ENCODE measurements at places on chromosomes 3 and 15.

- DNase-seq: no peak
Observed at GRCh38 chr3:16604887-16605602, at the start of gene DAZL. Gene DAZL (minus strand): TSS chr3:16605423. CDS start chr3:16605205, 218 bp downstream.

DNA sequence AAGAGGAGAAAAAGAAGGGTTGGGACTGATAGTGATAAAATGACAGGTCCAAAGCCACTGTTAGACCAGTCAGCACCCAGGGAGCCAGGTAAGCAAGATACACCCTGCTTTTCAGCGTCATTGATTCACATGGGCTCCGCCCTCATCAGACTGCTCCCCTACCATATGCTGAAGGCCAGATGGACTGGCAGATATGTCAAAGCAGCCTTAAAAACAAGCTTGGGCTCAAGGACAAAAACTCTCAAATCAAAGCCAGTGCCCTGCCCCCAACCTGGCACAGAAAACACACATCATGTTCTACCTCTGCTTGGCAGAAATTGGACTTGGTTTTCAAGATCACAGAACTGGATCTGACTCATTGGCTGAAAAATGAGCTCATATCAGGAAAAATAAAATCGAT is 33.4 kb downstream of the SH3BP5 start:
- no peak for DNase-seq

DNA sequence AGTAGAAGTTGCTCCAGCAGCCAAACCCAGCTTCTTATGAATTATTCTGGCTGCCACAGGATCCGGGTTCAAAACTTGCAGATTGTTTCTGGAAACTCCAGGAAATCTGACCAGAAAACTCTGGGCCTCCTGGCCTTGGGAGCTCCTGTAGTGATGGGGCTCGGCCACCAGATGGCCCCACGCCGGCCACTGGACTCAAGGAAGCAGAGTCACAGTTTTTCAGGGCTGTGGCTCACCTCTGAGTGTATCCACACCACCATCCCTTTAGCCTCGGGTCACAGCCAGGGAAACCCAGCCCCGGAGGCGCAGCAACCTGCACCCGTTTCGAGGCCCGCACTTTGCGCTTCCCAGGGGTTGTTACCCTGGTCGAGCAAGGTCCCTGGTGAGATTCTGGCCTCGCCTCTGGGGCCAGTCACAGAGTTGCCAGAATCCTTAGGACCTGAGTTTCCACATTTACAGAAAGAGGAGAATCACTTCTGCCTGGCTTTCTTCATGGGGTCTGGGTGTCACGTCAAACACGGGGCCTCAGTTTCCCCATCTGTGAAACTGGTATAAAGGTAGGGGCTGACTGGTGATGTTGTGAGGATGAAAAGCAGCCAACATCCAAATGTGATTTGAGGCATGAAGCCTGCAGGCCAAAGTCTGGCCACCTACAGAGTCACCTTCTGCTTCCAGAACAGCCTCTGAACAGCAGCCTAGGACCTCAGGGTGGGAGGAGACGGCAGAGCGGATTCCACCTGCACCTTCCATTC is 53.5 kb upstream of the LCTL start:
- DNase-seq: peak; percentile 83

DNA sequence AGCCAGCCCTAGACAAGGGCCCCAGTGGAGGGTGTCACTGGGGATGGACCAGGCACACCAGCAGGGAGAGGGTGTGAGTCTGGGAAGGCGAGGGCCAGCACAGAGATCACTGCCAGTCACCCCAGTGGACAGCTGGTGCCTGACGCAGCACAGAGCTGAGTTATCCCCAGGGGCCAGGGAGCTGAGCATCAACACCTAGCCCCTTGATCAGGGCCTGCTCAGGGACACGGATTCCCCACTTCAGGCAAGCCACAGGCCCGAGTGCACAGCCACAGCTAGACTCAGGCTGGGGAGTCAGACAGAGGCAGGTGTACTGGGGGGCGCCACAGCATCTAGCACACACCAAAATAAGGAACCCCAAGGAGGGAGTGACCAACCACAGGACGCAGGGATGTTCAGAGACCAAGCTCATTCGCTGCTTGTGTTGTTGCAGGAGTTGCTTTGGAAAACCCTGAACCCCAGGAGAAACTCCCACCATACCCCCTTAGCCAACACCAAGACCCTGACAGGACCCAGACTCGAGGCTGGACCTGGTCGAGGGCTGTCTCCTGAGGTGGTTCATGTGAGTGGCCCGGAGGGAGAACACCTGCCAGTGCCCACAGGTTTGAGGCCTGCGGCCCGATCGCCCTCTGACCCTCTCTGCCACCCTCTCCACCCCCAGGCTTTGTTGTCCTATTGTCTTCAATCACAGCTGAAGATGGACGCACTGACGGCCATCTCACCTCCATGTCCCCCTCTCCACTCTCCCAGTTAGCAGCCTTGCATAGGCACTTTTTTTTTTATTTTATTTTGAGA is 146.8 kb downstream of the TPRA1 start:
- no peak for DNase-seq

DNA sequence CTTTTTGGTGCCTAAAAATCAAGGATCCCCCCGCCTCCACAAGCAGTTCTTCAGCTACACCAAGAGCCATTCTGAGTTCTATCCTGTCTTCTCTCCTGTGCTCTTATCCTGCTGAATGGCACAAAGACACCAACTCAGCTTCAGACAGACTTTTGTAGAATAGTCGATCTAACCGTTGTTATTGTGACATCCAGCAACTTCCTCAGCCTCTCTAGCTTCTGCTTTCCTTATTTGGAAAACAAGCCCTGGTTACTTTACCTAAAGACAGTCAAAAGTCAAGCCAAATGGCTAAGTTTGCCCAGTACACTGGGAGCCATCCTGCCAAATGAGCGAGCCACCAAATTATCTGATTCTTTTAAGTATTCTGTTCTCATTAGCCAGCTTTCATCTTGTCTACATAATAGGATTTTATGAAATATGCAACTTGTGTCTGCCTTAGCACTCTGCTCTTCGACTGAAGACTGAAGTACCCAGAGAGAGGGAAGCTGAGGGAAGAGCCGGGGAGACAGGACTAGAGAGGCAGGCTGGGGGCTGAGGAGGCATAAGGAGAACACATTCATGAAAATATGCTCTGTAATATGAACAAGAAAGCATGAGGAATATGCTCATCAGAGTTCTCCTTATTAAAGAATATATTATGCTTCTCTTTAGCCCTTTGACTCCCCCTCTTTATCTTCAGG is 35.1 kb downstream of the LYZL4 start:
- no peak for DNase-seq

GRCh38 chr3:65112751-65113300 is 425.0 kb upstream of the ADAMTS9 start:
- DNase-seq: no peak

DNA sequence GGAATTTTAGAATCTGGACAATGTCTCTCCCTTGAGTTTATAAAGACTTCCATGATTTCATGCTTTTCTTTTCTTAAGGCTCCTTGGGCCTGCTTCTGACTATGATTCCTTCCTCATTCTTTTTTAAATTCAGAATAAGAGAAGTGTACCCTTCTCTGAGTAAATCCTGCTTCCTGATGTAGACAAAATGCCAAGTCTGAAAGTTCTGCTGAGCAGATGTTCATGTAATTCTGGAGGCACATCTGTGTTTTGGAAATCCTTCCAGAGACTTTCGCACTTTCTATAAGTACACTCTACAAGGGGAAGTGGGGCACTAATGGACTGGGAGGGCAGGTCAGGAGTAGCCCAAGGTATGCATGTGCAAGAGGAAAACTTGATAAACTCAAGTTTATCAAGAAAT is 24.8 kb downstream of the TPM1 start:
- peak; percentile 27 for DNase-seq

- DNase-seq: no peak
Observed at GRCh38 chr3:186964071-186964470, 33.7 kb downstream of the ST6GAL1 start.

DNA sequence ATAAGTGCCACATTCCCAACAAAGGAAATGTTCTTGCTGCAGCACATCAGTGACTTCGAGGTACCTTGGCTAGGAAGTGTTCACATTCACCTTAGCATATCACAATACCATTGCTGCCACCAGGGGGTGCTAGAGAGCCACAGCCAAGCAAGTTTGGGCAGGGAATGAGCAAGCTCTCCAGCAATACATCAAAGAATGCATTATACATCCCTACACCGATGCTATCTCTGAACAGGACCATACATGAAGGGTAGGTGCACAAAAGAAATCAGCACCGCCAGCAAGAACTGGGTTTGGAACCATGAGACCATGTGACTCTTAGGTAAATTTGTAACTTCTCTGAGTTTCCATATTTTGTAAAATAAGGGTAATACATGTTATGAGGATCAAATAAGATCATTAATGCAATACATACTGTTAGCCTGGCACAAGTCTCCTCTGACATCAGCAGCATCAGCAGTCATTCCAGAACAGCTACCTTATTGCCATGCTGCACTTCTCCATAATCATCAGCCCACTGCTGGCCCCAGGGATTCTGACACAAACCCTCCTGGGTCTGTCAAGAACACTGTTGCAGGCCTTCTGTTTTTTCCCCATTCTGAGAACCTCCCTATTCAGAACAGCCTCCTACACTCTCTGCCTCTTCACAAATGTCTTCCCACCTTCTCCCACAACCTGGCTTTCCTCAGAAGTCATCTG is 37.5 kb downstream of the RYK start:
- DNase-seq: peak; percentile 76

- DNase-seq: peak; percentile 75
Observed at GRCh38 chr3:185332026-185332735, 30.8 kb upstream of the MAP3K13 start.

GRCh38 chr3:30607032-30607833 is 832 bp downstream of the TGFBR2 start:
- DNase-seq: peak; percentile 82

DNA sequence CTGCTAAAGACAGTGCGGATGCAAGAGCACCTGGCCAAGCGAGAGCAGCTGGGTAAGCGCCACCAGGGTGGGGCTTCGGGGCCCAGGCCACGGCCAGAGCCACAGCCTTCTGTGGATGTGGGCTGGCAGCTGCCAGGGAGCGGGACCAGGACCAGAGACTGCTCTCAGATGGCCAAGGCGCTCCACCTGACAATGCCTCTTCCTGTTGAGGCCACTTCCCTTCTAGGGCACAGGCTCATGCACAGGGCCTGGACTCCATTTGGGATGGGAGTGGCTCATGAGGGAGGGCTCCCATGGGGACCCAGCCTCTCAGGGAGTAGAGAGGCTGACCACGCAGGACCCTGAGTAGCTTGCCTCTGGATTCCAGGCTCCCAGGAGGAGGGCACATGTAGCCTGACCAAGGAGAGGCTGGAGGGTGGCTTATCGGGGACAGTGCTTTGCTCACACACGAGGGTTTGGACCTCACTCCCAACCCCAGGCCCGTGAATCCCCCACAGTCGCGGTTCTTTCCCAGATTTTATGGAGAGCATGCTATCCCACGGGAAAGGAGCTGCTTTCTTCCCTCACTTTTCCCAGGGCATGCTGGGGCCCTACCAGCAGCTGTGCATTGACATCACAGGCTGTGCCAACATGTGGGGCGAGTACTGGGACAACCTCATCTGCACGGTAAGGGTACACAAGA is 25.1 kb downstream of the ACAA1 start:
- DNase-seq: no peak

DNA sequence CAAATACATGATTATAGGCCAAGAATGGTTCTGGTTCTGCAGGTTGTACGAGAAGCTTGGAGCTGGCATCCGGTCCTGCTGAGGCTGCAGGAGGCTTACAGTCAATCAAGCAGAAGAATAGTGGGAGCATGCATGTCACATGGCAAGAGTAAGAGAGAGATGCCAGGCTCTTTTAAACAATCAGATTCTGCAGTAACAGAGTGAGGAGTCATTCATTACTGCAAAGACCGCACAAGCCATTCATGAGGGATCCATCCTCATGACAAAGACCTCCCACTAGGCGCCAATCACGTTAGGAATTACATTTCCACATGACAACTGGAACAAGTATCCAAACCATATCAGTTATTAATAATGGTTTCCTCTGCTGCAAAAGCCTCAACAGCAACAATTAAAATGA is 536.8 kb downstream of the CADM2 start:
- DNase-seq: no peak

DNA sequence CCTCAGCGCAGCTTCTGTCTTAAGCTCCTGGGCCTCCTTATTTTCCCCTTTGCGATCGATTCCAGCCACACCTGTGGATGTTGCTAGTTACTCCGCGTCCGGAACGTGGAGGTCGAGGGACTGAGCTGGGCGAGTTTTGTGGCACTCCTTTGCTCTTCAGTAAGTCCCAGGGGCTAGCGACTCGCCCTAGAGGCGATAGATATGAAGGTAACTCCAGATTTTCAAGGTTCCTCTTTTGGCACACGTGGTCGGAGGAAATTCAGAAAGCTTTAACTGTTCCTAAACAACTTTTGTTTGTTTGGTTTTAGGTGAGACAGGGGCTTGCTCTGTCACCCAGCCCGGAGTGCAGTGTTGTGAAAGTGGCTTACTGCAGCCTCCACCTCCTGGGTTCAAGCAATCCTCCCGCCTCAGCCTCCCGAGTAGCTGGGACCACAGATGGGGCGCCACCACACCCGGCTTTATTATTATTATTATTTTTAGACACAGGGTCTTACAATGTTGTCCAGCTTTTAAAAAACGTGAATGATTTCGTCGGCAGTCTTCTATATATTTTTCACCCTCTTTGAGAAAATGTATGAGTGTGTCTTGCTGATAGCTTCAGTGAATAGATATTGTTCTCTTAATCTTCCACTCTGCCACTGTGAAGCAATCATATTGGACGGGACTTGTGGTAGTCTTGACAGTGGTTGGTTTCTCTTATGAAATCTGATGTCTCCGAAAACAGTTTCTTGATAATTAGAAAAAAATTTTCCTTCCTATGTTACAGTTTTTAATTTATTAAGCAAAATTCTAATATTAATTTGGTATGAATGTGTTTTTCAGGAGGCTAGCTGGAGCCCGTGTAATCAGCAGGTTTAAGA is 785 bp downstream of the MFSD1 start:
- peak; percentile 74 for DNase-seq

DNA sequence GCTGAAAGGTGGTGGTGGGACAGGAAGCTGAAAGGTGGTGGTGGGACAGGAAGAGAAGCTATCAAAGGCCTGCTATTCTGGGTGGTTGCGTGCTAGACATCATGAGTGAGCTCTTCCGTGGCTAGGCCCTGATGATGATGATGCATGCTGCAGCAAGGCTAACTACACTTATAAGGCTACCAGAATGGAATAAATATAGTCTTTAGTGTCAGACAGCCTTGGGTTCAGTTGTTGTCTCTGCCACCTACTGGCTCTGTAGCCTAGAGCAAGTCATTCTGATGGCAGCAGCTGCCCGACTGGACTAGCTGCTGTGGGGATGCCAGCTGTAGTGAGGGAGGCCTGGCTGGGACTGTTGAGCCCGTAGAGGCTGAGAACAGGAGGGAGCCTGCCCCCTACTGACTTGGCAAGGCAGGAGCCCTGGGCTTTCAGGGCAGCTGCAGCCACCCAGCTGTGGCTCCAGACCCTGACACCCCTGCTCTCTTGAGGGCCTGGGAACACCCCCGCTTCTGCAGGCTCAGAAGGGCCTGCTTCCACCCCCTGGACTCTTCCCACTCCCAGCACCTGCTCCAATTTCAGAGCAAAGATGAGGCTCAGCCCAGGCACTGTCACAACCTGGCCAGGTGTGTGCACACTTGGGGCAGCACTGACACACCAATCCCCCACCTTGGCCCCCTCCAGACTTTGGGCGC is 21.4 kb upstream of the ZBED2 start:
- no peak for DNase-seq

All from KBM-7 (cell line).